ENCODE measurements at places on chromosomes 7 and 10.

GRCh38 chr7:134547397-134548054, 1.4 kb upstream of the AKR1B15 start:
- peak; percentile 73 for DNase-seq

DNA sequence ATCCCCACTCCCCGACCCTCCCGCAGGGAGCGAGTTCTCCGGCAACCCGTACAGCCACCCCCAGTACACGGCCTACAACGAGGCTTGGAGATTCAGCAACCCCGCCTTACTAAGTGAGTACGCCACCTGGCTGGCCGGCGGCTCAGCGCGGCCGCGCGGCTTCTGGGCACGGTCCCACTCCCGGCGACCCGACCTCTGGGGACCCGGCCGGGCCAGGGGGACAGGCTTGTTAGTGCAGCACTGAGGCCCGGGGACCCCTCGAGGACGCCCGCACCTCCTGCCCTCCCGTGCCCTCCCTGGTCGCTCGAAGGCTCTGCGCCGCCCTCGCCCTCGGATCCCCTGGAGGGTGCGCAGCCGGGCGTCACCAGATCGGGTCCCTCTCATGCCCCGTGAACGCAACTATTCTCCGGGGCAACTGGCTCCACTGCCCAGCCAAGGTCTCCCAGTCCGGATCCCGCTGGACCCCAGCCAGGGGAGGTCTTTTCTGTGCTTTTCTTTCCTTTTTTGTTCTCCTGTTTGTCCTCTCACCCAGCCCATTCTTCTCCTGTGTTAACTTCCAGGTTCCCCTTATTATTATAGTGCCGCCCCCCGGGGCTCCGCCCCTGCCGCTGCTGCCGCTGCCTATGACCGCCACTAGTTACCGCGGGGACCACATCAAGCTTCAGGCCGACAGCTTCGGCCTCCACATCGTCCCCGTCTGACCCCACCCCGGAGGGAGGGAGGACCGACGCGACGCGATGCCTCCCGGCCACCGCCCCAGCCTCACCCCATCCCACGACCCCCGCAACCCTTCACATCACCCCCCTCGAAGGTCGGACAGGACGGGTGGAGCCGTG, 81.8 kb downstream of the PAX2 start:
- no peak for DNase-seq

DNA sequence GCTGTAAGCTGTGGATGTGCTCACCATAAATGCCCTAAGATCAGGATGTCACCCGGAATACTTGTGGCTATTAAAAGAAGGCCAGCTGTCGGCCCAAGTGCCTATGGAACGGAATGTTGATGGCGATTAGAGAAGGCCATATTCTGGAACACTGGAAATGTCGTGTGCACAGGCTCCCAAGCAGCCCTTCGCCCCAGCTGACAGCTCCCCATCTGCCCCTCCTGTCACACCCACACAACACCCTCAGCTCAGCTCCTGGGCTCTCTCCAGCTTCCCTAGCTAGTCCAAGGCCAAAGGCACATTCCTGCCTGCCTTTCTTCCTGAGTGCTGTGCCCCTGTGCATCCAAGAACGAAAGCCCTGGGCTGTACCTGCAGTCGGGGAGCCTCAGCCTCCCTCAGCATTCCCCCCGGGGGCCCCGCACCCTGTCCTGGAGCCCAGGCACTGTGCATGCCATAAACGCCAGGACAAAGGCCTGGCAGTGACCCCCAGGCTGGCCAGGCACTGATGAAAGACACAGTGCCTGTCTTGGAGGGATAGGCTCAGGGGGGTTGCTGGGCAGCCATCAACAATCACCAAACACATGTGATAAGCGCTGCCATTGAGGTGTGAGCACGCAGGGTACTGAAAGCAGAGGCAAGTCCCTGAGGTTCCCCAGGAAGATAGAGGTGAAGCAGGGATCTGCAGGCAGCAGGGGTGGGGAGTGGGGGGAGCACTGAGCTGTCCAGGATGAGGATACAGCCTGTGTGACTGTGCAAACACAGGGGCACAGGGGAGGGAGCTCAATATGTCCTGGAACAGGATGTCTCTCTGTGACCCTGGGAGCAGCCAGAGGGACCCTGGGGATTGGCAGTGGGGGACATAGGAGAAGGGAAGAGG, 3.7 kb upstream of the LDB3 start:
- peak; percentile 79 for DNase-seq

- peak; percentile 38 for DNase-seq
These were observed 384 bp upstream of the TMEM229A start for GRCh38 chr7:124033095-124033806.

DNA sequence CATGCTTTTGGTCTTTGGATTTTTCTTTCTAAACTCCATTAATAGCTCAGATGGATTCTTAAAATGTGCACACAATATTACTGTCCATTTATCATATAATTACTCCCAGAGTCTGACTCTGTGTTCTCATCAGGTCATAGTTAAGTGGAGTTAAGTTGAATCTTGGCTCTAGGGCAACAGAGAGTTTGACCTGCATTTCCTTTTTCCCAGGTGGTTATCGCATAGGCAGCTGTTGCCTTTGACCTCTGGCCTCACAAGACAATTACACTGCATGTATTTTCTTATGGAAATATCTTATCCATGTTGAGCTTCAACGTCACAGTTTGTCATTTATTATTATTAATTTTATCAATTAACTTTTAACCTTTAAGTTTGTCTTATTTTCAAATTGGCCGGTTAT, 237.5 kb upstream of the HGF start:
- no peak for DNase-seq

DNA sequence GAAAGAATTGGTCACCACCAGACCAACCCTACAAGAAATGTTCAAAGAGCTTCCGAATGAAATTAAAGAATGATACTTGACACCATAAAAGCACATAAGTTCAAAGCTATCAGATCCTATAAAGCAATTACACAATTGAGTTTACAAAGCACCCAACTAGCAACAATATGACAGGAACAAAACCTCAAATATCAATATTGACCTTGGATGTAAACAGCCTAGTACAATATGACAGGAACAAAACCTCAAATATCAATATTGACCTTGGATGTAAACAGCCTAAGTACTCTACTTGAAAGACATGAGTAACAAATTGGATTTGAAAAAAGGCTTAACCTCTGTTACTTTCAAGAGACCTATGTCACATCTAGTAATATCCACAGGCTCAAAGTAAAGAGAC, 1201.4 kb downstream of the XPNPEP1 start:
- DNase-seq: no peak

DNA sequence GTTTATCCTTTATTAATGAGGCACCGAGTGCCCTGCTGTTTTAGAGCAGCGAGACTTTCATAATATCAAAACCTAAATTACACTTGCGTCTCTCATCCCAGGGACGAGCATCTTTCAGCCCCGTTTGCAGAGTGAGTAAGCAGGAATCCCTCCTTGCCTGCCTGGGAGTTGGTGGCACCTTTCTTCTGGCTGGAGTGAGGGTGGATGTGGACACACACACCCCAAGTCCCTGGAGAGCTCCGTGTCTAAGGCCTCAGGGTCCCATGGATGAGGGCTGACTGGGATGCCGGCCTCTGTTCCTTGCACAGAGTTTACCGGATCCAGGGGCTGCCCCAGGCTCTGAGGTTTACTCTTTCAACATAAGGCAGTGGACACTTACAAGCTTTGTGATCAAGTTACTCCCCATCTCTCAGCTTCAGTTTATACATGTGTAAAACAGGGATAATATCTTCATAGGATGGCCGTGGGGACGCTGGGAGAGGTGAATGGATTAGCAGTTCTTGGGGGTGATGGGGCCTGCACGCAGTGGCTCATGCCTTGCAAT, 24.5 kb downstream of the POLL start:
- no peak for DNase-seq
